ENCODE measurements at places on chromosomes 7 and 10.

DNA sequence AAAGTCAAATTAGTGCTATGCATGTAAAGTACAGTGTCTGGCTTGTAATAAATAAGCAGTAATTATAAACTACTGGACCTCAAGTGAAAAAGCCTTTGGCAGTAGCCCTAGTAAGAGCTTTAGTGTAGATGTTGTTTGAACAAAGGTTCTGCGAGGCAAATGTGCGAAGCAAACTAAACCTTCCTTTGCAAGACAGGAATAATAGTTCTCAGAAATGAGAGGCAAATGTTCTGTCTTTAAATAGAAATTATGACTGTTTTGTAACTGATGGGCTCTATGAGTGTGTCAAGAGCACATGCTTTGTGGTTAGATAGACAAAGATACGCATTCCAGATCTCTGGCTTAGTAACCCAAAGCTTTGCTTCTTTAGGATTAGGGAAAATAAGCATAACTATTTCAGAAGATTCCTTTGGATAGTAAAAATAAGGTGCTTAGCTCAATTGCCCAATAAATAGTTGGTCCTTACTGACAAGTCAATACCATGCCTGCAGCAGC, 169.2 kb upstream of the CDC14C start:
- DNase-seq, result no peak

DNA sequence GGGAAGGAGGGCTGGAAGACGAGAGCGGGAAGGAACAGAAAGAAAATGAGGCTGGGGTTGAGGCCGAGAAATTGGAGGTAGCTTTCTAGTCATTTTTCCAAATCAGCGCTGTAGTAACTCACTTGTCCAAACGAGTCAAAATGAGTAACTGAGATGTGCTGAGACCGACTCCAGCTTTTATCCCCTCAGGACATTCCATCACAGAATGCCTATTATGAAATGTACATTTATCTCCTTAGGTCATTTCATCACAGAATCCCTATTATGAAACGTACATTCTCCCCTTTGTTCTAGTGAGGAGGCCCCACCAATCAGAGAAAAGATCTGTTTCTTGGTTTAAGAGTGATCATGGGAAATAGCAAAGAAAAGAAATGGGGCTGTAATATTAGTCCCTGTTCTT, 55.7 kb upstream of the AMPH start:
- no peak for DNase-seq

DNA sequence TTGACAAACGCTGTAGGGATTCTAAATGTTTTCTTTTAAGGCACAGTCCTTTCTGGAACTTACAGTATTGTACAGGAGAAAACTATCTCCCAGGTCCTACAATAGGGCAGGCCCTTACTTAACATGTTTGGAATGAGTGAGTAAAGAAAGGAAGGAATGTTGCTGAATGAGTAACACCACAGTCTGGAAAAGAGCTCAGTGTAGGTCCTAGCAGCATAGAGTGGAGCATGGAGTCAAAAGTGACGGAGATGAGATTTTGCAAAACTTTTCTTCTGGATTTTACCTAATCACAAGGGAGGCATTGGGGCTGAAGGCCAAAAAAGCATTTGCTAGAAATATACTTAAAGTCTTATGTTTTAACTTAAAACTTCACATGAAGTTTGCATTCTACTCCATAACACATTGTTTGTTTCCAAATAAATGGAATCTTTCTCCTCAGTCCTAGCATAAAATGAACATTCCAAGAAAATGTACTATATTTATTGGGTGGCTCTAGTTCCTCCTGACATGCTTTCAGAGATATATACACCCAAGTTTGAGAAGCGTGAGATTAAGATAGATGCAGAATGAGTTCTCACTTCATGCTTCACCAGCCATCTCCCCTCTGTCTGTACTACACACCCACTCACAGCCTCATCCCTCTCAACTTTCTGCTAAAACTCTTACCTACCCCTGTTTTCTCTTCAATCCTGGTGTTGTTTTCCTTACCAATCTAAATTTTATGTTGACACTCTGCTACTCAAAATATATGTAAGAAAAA, 20.2 kb upstream of the ADD3 start:
- no peak for DNase-seq

DNA sequence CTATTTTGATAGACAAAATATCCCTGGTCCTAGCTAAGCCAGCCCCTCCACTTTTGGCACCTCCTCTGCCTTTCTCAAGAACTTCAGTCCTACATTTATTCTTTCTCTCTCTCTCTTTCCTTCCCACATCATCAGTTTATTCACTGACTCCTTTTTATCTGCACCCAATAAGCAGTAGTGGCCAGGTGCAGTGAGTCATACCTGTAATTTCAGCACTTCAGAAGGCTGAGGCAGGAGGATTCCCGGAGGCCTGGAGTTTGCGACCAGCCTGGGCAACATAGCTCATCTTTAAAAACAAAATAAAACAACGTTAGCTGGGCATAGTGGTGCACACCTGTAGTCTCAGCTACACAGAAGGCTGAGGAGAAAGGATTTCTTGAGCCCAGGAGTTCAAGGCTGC, 19.4 kb upstream of the NRP1 start:
- no peak for DNase-seq

GRCh38 chr10:66604195-66604594, 321.6 kb upstream of the LRRTM3 start:
- DNase-seq, result no peak
